DMS 273 treated with DMSO at 0.1 percent for 48 hours (cell line): ENCODE measurements at places on chromosomes 4 and X.

DNA sequence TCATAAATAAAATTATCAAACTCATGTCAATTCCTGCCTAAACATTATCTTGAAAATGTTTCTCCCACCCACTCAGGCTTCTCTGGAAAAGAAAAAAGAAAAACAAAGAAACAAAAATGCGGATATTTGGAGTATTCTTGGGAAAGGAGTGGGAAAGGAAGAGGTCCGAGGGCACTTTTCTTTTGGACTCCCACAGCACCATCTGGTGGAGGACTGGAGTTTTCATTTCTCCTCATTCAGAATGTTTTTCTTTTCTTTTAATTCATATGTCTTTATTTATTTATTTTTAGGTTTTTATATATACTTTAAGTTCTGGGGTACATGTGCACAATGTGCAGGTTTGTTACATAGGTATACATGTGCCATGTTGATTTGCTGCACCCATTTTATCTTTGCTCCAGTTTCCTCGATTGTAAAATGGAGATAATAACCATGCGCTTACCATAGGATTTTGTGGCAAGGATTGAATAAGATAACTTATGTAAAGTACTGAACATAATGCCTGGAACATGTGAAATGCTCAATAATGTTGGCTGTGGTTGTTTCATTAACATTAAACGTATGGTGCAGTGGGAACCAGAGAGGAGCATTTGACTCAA, 8.0 kb upstream of the KCNE5 start:
- DNase-seq = no peak

DNA sequence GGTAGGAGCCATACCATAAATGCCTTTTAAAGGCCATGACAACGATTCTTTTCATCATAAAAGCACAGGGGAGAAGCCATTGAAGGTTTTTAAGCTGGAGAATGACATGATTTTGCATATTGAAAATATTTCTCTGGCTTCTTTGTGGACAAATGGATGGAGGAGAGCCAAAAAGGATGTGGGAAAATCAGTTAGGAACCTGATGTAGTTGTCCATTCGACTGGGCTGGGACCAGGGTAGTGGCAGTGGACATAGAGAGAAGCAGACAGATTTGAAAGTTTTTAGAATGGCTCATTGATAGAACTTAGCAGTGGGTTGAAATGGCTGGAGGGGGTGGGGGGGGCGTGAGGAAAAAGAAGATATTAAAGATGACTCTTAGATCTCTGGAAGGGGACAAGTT, 19.7 kb upstream of the MSN start:
- no peak for DNase-seq

DNA sequence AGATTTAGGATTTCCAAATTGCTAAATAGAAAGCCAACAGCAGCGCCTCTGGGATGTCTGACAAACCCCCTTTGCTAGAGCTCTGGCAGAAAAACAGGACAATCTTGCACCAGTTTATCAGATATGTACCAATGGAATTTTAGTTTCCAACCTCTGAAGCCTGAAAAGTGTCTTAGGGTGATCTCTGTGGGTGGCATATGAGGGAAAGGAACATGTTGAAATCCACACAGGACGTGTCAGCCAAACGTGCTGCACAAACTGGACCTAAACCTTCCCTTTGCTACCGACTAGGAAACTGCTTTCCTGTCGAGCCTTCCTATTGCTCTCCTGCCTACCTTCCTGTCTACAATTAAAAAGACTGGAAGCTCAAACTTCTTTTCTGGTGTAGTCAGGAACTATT, 53.5 kb downstream of the REELD1 start:
- no peak for DNase-seq

DNA sequence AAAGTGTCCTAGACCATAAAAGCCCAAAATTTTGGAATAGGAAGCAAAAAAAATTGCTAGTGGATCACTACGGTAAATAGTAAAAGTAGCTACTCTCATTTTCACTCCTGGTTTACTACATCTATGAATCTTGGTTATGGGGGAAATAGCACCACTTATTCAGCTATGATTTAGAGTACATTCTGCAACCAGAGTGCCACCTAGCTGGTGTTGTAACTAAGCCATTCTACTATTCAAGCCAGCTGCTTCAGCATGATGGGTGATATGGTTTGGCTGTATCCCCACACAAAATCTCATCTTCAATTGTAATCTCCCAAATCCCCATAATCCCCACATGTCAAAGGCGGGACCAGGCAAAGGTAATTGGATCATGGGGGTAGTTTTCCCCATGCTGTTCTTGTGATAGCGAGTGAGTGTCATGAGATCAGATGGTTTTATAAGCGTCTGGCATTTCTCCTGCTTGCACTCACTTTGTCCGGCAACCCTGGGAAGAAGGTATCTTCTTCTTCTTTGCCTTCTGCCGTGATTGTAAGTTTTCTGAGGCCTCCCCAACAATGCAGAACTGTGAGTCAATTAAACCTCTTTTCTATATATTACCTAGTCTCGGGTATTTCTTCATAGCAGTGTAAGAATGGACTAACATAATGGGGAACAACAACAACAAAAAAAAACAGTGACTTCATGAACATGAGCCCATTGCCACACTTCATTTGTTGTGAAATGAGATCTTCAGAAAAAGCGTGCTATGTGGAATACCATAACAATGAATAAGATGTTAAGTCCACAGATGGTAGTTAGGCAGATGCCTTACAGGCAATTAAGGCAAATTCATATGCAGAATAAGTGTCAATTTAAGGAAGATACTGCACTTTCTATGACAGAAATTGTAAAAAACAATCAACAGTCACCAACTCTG, 280.1 kb downstream of the PABPC4L start:
- no peak for DNase-seq

- no peak for DNase-seq
Measured at GRCh38 chr4:53633608-53634007, 42.3 kb upstream of the LNX1 start.

GRCh38 chrX:148380107-148380506, 120.3 kb upstream of the AFF2 start:
- DNase-seq = no peak

DNA sequence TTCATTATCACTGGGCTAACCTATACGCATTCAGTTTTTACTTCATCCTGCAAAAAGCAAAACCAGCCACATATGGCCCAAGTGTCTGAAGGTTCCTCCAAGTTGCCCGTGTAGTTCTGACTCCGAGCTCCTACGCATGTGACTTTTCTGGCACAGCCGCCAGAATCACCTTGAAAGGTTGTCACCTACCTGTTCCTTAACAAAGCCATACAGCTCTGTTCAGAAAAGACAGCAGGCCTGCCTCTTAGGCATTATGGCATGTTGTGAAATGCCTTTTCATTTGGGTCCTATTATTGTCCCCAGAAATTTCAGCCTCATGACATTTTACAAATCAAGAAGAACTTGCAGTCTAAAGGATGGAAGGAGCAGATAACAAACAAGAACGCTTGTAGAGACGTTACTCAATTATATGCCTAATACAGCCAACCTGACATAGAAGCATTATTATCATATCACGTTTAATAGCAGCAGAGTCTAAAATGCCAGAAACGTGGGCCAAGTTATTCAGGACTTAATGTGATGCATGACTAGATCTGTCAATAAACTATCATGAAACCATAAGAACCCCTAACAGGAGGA, 118.5 kb downstream of the RBM47 start:
- no peak for DNase-seq

DNA sequence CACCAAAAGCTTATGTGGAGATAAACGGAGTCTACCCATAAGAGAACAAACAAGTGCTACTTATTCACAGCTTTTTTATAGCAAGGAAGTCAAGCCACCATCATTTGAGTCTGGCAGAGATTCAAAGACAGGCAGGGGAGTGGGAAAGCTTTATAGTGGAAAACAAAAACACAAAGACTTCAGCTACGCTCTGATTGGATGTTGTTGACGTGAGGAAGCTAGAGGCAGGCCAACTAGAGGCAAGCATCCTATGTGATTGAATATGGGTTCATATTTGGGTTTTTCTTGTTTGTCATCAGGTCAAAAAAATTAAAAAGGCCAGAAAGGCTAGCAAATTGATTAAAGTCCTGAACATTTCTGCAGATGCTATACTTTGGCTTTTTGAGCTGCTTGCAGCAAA, 719 bp upstream of the TCEAL4 start:
- DNase-seq = no peak

- DNase-seq = no peak
Measured at GRCh38 chrX:12805333-12805732, 14.1 kb downstream of the PRPS2 start.

DNA sequence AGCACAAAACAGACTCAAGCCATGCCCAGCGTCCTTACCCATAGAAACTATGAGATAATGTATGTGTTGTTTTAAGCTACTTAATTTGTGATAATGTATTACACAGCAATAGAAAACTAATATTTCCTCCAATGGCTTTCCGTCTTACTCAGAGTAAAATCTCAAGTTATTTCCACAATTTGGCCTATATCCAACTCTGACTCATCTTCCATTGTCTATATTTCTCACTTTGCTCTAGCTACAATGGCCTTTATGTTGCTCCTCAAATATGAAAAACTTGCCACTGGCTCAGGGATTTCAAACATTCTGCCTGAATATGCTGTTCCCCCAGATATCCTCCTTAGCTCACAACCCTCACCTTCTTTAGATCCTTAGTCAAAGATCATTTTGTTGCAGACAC, 31.6 kb downstream of the IQCM start:
- no peak for DNase-seq

DNA sequence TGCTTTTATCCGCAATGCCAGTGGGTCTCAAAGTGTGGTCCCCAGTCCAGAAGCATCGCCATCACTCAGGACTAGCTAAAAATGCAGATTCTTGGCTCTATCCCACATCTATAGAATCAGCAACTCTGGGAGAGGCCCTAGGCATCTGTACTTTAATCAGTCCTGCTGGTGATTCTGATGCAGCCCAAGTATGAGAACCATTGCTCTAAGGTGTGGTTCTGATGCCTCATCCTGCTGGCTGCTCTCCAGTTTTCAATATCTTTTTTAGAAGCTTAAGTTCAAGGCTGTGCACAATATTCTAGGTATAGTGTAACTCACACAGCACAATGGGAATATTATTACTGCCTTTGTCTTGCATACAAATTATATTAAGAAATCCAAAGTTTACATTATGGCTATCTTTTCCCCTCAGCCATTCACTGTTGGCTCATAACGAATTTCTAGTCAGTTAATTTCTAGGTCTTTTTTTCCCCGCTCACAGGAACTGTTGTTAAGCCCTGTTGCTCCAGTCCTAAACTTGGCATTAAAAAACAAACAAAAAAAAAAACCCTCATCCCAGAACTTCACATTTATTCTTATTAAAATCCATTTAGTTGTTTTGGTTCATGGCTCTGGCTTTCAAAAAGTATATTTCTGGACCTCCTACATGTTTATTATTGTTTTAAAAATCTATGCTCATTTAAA, 109.1 kb downstream of the PHEX start:
- no peak for DNase-seq

DNA sequence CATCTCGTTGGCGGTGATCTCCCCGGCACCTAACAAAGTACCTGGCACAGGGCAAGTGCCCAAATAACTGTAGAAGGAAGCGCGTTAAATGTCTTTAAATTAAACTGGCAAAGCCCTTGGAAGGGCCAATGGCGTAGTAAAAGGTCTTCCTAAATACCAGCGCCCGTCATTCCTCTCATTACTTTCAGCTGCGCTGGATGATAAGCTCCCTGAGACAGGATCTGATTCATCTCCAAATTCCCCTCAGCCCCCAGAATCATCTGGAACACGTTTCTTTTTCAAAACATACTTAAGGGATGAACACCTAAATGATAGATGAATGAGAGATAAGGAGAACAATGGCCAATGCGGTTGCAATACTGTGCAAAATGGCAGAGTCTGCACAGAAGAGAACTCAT, 95.1 kb downstream of the AFAP1 start:
- DNase-seq = no peak

DNA sequence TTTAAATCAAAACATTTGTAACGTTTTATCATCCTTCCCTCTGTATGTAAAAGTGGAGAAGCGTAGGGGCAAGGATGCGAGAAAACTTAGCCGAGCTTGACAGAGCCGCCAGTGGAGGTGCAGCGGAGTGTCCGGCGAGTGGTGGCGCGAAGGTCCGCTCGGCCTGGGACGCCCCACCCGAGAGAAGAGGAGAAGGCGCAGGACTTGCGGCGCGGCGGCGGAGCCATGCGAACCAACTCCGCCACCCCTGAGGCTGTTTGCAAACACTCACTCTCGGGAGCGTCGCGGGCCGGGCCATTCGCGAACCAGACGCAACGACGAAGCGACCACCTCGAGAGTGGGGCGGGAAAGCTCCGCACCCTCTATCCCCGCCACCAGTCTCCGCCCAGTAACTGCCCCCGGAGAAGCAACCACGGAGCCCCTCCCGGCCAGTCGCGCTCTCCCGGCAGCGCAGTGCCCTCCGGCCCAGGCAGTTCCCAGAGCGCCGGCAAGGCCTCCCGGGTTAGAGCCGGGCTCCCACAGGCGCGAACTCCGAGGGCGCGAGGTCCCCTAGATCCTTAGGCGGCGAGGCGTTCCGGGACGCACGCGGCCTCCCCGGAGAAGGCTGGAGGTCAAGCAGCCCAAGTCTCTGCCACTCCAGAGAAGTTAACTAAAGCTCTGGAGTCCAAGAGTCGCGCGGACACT, 2.3 kb upstream of the MAB21L2 start:
- DNase-seq = no peak

- no peak for DNase-seq
Measured at GRCh38 chrX:114372937-114373336, 210.9 kb upstream of the HTR2C start.

GRCh38 chr4:117084866-117085701, at the start of gene TRAM1L1:
Gene TRAM1L1 (minus strand): TSS chr4:117085576. CDS start chr4:117085393, 183 bp downstream.
- DNase-seq = peak; percentile 7

DNA sequence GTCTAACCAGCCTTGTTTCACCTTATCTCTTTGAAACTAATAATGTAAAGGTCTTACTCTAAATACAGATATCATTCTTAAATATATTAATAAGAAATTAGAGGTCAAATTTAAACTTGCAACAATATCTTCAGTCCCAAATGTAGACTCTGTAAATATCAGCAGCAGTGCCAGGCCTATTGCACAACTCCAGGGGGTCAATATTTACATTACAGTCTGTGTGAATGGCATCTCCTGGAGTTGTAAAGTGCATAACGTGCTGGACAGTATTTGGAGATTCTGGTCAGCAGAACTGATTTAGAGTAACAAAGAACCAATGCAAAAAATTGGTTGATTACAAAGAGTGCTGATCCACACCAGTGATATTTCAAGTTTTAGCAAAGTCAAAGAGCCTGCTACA, 1225.9 kb downstream of the PCDH19 start:
- no peak for DNase-seq

GRCh38 chrX:13180807-13181206, 136.4 kb upstream of the FAM9C start:
- DNase-seq = no peak

GRCh38 chr4:40585201-40585799, 44.4 kb downstream of the RBM47 start:
- DNase-seq = no peak

DNA sequence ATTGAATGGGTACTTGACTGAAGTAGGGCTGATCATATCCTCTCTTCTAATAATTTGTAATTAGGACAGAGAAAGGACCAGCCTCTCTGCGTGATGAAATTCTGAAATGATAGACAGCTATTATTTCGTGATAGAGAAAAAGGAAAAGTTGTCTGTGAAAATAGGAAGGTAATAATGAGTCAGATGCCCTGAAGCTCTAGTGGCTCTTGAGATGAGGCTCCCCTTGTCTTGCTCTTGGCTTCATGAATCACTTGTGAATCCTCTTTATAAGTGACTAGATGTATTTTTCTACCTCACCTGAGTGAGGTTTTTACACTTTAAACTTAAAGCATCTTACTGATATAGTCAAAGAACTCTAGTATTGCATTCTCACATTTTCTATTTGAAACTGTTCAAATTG, 888.9 kb downstream of the PCDH18 start:
- DNase-seq = no peak
